Esophagus mucosa (tissue), 1 donor: ENCODE measurements at places on chromosomes 3 and 15.

- ATAC-seq, result peak; percentile 62
These were observed 10.6 kb upstream of the PCSK6 start for GRCh38 chr15:101499863-101500713.

- ATAC-seq, result peak; percentile 41
These were observed 65.8 kb downstream of the PDE8A start for GRCh38 chr15:85047271-85047948.

DNA sequence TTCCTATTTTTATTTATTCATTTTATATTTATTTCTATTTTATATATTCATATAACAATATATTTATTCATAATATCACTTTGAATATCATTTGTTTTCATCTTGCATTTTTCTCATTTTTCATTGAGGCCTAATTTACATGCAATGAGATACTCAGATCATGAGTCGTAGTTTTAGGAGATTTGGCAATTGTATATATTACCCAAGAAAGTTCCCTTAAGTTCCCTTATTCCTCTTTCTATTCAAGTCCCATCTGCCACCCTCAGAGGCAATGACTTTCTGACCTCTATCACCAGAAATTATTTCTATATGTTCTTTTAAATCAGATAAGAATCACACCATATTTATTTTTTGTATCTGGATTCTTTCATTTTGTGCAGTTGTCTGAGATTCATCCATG is 329.1 kb upstream of the TPRG1 start:
- ATAC-seq, result no peak

- ATAC-seq, result peak; percentile 81
These were observed 57.6 kb downstream of the ADAMTS17 start for GRCh38 chr15:100284191-100284590.

DNA sequence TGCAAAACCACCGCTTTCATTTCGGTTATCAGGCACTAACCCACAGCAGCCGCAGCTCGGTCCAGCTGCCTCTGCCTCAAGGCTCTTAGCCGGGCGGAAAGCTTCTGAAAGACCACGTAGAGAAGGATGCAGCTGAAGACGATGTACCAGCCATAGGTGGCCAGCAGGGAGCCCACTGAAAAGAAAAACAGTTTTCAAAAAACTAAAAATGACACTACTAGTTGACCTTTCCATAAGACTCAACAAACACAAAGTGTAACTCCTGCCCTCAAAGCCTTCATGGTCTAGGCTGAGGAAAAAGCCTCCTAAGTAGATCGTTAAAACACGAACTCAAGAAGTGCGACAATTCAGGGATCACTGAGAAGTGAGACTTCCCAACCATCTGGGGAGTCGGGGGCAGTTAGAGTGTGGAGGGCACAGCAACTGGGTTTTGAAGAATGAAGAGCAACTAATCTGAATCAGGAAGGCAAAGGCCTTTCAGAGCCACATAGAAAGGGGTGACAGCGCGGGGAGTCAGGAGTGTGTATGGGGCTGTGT is 716 bp downstream of the SELENOS start:
- peak; percentile 6 for ATAC-seq

GRCh38 chr3:17078926-17079465 is 194.2 kb downstream of the PLCL2 start:
- no peak for ATAC-seq

DNA sequence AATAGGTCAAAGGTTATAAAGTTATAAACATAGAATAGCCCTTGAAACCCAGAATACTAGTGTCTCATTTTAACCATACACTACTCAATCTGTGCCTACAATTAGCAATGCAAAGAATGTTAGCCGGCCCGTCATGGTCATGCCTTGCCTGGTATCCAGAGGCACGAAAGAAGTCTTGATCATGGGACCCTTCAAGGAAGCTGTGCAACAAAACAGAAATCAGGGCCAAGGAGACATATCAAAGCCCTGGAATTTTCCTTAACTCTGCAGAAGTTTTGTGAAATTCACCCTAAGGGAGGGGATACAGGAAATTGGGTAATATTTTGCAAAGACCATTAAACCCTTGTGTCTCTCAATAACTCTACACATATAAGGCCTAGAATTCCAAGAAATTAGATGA is 482.4 kb downstream of the ROBO1 start:
- ATAC-seq, result no peak

- no peak for ATAC-seq
These were observed 100.0 kb downstream of the ZMAT3 start for GRCh38 chr3:178971614-178972013.

- no peak for ATAC-seq
These were observed 127.9 kb downstream of the DTWD1 start for GRCh38 chr15:49748791-49749190.

- ATAC-seq, result peak; percentile 48
These were observed 553.4 kb downstream of the OCA2 start for GRCh38 chr15:27545494-27546255.

- no peak for ATAC-seq
These were observed 34.1 kb downstream of the TSPAN3 start for GRCh38 chr15:77036537-77037387.

GRCh38 chr15:42231088-42231487 is 23.0 kb upstream of the VPS39 start:
- no peak for ATAC-seq

DNA sequence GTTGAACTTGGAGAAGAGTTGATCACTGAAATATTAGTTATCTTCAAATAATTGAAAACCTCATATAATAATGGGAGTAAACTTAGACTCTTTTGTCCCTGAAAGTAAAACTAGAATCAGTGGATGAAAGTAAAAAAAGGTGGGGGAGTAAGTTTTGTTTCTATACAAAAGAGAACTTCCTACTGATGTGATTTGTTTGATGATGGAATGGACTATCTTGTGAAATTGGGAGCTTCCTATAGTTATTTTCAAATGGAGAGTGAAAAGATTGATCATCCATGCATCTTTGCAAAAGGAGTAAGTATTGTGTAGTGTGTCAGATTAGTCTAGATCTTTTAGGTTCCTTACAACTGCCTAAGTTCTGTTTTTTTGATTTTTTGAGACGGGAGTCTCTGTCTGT is 28.4 kb downstream of the SPRED1 start:
- no peak for ATAC-seq

- ATAC-seq, result no peak
These were observed 8.5 kb upstream of the SLC24A5 start for GRCh38 chr15:48112242-48112641.

DNA sequence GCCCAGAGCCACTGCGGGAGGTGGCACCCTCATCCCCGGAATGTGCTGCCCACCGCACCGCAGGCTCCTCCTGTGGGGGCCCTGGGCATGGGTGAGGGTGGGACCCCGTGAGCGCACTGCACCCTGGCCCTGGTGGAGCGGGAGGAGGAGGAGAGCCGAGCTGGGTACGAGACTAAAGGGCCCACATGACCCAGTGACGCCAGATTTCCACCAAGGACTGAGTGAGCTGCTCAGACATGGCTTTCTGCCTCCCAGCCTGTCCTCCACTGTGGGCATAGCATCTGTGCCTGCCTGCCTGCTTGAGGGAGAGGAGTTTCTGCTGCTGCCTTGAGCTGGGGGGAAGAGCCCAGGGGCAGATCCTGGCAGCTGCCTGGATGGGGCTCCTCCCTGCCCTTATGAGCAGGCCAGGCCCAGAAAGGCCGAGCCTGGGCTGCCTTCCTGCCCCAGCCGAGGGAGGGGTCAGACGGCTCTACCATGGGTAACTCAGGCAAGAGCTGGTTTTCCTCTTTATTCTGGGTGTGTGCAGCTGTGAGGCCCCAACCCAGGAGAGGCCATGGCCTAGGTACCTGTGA is 88.4 kb downstream of the VGLL4 start:
- no peak for ATAC-seq

DNA sequence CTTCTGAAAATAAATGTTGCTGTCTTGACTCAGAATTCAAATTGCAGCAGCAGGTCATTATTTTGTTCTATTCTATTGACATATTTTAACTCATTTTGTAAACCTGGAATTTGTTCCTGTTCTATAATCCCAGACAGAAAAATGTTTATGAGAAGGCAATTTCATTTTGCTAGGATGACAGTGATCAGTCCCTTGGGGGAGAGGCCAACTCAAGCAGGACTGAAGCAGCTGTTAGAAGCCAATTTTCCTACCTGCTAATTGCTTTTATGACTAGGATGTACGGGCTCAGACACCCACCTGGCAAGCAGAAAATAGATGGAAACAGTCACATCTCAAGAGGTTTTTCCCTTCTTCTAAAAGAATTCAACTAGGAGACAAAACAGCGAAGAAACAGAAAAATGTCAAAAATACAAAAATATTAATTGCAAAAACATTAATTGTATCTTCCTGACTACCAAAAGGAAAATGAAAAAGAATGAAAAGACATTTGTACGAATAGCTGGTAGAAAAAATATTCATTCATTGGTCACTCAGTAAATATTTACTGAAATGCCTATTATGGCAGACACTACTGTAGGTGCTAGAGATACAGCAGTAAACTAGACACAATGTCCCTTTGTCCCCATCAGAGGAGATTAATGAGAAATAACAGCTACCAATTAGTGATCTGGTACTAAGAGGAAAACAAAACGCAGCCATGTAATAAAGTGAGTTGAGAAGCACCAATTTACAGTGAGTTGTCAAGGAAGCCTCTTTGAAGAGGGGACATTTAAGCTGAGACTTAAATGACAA is 73.5 kb downstream of the PEAK1 start:
- ATAC-seq, result no peak

GRCh38 chr15:89019436-89019835 is 68.8 kb upstream of the ABHD2 start:
- no peak for ATAC-seq

DNA sequence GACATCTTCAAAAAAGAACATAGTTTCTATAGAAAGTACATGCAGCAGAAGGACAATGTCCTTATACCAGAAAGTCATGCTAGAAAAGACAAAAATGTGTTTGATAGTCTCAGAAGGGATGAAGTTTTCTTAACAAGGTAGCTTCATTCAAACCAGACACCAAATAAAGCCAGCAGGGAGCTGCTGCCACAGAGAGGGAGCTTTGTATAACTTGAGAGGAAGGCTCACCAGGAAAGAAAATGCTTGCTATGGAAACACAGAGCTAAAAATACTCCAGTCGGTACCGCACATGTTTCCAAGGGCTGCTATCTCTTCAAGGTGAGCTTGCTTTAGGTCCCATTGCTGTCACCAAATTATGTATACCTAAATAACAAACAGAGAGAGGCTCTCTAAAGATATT is 1074.8 kb upstream of the ALCAM start:
- ATAC-seq, result no peak

DNA sequence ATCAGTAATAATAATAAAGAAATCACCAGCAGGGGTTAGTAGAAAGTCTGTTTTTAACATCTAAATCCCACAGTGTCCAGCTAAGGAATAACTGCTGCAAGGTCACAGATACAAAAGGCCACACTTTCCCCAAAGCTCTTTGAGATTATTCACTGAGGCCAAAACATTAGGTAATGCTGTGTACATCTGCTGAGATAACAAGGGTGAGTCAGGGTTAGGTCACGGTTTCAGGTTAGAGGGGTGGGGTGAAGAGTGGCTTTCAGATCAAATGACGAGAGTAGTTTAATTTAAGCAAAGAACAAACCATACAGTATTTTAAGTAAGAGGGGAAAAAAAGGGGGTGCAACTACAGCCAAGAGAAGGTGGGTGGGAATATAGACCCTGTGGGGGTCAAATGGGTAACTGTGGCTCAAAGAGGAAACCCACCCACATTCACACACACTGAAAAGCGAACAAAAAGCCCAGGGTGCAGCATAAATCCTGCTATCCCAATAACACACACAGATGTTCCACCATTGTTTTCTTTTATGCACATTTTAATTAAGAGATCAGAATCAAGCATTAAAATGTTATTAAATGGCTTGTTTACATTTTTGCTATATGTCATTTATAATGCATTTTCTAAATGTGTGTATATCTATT is 412.9 kb downstream of the TIGIT start:
- ATAC-seq, result peak; percentile 84

- no peak for ATAC-seq
These were observed 640 bp downstream of the POPDC2 start for GRCh38 chr3:119659606-119660291.

DNA sequence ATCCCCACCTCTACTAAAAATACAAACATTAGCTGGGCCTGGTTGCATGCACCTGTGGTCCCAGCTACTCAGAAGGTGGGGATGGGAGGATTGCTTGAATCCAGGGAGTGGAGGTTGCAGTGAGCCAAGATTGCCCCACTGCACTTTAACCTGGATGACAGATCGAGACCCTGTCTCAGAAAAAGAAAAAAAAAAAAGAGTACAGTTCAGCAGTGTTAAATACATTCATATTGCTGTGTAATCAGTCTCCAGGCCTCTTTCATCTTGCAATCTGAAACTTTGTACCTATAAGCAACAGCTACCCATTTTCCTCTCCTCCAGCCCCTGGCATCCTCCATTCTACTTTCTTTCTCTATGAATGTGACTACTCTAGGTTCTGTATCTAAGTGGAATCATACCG is 61.2 kb downstream of the LPP start:
- no peak for ATAC-seq

- ATAC-seq, result no peak
These were observed 8.0 kb upstream of the EEFSEC start for GRCh38 chr3:128145279-128145678.
